ENCODE measurements at places on chromosomes 12 and 14. TPM values are rescaled to one million over a fixed set of nuclear protein-coding genes. Genes with fewer than 3 reads are reported as not detected.

DNA sequence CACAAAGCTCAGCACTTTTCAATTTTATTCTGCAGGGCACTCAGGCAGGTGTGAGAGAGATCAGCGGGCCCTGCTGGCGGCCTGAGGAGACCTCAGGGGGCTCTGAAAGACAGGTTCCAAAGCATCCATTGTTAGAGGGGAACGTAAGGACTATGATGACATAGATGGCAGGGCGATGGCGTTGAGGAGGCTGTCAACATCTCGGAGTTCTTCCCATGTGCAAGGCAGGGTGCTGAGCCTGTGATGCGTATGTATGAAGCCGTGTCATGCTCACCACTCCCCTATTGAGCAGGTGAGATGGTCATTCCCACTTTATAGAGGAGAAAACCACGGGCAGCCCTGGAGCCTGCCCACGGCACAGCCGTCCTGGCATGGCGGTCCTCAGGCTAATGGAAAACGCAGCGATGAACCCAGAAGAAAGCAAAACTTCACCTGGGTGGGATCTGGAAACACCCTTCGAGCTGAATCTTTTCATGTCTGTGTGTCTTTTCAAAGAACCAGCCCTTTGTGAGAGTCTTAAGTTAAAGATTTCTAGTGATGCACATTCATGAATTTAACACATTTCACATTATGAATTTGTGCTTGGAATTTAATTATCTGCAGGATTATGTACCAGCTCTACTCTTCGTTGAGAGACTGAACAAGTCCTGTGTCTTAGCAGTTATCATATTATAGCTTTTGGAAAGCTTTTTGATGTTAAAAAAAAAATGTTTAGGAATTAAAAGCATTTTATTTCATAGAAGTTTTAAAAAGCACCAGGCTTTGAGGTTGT lies 64.7 kb downstream of the RIMBP2 start:
- H3K4me3 ChIP-seq, result no peak overlapping the region
- no peak for DNase-seq
- no peaks in the 10 kb centered on the region for H3K4me1 ChIP-seq
- no peaks in the 10 kb centered on the region for H3K27me3 ChIP-seq
- no peaks in the 10 kb centered on the region for H3K36me3 ChIP-seq

DNA sequence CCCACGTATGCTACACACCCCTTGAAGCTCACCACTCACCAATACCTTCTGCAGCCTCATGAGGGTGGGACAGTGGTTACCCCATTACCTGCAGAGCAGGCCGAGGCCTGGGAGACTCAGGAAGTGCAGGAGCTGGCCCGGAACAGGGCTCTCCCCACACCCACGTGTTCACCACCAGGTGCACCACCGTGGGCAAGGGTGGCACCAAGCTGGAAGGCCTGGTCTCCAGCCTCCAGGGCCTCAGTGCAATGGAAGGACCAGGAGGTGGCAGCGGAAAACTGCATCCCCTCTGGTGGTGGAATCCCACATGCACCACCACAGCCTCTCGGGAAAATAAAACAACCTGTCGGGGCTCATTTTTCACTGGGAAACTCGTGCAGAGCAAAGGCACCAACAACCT lies 36.4 kb downstream of the ITPK1 start:
- no peak overlapping the region for H3K27ac ChIP-seq
- no peaks in the 10 kb centered on the region for H3K36me3 ChIP-seq
- H3K27me3 ChIP-seq, result no peaks in the 10 kb centered on the region

DNA sequence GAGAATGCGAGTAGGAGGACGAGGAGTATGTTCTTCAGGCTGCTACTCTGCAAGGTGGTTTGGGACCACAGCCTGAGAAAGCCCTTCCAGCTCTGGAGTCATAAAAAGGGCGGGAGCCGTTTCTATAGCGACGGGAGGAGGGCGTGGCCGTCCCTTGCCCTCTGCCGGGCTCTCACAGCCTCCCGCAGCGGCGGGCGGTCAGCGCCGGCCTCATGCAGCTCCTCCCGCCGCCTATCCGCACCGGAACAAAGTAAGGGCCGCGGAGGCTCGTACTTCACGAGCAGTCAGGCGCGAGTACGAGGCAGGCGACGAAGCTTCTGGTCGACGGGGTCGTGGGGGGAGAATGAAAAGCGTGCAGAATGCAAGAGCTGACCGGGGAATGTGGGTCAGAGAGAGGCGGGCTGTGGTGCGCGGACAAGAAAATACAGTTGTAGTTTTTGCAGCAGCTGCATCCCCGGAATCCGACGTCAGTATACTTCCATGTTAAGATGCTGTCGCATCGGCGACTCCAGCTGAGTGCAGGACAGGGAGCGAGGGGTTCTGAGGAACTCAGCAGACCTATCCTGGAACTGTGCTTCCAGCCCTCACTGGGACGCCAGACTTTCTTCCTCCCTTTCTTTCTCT lies at the start of gene DYRK4:
Gene DYRK4, plus strand, starts transcription at position 175 of the 624 bp plus-strand sequence. Its CDS starts 38 bp downstream, at position 213.
- peaks cover 9% of the 10 kb centered on the region for H3K4me1 ChIP-seq
- H3K36me3 ChIP-seq, result no peaks in the 10 kb centered on the region
- no peaks in the 10 kb centered on the region for H3K27me3 ChIP-seq
- DNase-seq, result peak; percentile 92
- H3K27ac ChIP-seq, result no peak within 1 kb of the TSS

GRCh38 chr12:75087654-75088053 lies 122.0 kb downstream of the KCNC2 start:
- H3K27me3 ChIP-seq, result no peaks in the 10 kb centered on the region
- DNase-seq, result no peak
- no peak overlapping the region for H3K27ac ChIP-seq
- H3K4me1 ChIP-seq, result no peaks in the 10 kb centered on the region

DNA sequence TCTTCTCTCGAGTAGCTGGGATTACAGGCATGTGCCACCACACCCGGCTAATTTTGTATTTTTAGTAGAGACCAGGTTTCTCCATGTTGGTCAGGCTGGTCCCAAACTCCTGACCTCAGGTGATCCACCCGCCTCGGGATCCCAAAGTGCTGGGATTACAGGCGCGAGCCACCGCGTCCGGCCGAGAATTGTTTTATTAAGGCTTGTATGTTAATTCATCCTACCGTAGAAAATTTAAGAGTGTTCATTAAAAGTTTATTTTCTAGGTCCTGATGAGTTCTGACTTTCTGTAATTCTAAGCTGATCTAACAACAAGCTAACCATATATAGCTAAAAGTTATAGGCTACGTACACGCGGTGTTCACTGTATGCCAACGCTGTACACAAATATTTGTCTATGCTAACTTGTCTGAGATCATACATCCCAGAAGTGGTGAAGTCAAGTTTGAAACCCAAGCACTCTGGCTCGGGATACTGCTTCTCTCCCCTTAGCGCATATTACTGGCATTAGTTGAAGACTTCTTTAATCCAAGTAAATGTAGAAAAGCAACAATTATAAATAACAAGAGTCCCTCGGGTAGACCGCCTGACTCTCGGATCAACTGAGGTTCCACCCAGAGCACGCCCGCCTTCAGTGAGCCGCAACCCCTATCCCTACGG lies 570 bp upstream of the MRPS35 start:
- DNase-seq, result peak; percentile 35
- peaks cover 27% of the 10 kb centered on the region for H3K4me1 ChIP-seq
- no peaks in the 10 kb centered on the region for H3K36me3 ChIP-seq

- no peak overlapping the region for H3K27ac ChIP-seq
- H3K36me3 ChIP-seq, result no peaks in the 10 kb centered on the region
- H3K4me1 ChIP-seq, result no peaks in the 10 kb centered on the region
- DNase-seq, result no peak
- H3K4me3 ChIP-seq, result no peak overlapping the region
- peaks cover 2% of the 10 kb centered on the region for H3K27me3 ChIP-seq
Measured at GRCh38 chr12:113440947-113441782, 19.0 kb downstream of the SDSL start.

DNA sequence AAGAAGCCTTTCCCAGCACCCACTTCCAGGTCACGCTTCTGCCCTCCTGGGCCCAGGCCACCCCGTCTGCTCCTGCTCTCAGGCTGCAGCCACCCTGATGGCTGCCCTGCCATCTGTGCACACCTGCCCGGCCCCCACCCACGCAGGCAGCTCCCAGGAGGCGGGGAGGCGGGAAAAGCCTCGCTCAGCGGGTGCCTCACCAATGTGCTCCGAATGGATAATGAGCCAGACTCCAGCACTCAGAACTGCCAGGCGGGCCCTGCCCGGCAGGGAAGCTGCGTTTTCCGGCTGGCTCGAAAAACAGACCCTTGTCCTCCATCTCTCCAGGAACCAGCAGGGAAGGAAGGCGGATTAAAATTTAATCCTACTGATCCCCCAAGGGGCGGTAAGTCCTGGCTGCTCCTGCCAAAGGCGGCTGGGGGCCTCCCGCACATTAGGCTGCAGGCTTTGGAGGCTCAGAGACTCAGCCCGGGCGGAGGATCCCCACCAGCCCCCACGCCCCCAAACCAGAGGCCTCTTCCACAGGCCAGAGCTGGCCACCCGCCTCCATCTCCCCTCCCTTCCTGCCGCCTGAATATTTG lies 104.0 kb downstream of the NCOR2 start:
- no peaks in the 10 kb centered on the region for H3K36me3 ChIP-seq
- no peaks in the 10 kb centered on the region for H3K27me3 ChIP-seq
- no peak for DNase-seq

GRCh38 chr12:113190761-113191160 lies 5.2 kb downstream of the RITA1 start:
- H3K27ac ChIP-seq, result no peak overlapping the region
- DNase-seq, result no peak
- H3K4me3 ChIP-seq, result no peak overlapping the region

GRCh38 chr14:89724628-89724960 lies 229.9 kb downstream of the EFCAB11 start:
- peaks cover 17% of the 10 kb centered on the region for H3K4me1 ChIP-seq
- H3K4me3 ChIP-seq, result no peak overlapping the region
- H3K27me3 ChIP-seq, result no peaks in the 10 kb centered on the region
- H3K27ac ChIP-seq, result no peak overlapping the region
- no peaks in the 10 kb centered on the region for H3K36me3 ChIP-seq

- no peak for DNase-seq
- no peaks in the 10 kb centered on the region for H3K36me3 ChIP-seq
- H3K4me1 ChIP-seq, result peaks cover 11% of the 10 kb centered on the region
- H3K4me3 ChIP-seq, result no peak overlapping the region
- no peaks in the 10 kb centered on the region for H3K27me3 ChIP-seq
- H3K27ac ChIP-seq, result no peak overlapping the region
Measured at GRCh38 chr12:5509557-5509956, 77.6 kb downstream of the NTF3 start.

DNA sequence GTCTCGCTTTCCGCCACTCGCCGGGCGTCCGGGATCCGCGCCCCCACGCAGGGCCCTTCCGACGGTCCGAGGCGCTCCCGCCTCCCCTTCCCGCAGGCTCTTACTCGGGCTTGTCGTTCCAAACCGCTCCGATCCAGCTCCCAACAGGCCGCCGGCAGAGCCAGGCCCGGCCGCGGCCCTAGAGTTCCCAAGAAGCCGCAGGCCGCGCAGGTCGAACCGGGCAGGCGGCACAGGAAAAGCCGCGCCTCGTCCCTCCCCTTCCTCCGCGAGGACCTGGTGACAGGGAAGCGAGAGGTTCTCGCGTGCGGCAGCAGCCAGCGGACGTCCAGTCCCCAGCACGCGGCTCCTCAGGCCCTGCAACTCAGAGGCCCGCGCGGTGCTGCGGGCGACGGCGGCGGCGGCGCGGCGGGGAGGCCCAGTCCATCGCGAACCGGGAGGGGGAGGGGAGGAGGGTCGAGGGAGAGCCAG lies 272 bp downstream of the HECTD1 start:
- H3K27ac ChIP-seq, result peak overlapping the region; percentile 100
- H3K27me3 ChIP-seq, result no peaks in the 10 kb centered on the region
- peaks cover 32% of the 10 kb centered on the region for H3K4me1 ChIP-seq

DNA sequence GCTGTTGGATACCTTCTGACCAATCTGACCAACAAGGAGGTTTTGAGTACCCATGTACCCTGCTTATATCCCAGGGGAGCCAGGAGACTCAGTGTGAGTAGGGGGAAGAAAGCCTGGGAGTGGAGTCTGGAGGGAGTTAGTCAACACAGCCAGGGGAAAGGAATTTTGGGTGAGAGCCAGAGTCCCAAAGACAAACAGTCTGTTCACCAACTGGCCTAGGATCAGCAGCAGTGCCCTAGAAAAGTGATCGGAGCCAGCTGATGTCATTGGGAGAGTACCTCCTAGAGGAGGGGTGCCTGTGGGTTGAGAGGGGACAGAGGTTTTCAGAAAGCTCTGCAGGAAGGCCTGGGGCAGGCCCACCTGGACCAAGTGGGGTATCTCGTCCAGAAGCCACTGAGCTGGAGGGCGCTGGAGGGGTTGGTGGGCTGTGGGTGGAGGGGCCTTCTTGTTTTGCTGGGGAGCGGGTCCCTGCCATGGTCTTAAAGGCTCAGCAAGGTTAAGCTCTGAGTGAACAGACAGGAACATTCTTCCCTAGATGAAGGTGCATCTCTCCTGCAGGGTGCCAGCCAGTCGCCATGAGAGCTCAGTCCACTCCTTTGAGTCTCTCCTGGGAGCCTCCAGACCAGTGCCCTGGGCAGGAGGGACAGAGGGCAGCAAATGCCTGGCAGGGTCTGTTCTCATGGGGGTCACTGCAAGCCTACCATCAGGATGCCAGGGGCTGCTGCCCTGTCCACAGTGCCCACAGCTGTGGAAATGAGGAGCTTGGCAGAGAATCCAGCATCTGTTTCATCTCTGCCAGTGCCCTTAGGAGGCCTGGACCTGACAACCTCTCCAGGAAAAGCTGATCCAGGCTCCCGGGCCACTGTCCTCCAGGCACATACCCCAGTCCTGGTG lies 63.6 kb downstream of the CHGA start:
- H3K4me1 ChIP-seq, result peaks cover 11% of the 10 kb centered on the region
- DNase-seq, result no peak
- no peaks in the 10 kb centered on the region for H3K36me3 ChIP-seq
- peak overlapping the region; percentile 61 for H3K27ac ChIP-seq
- H3K27me3 ChIP-seq, result no peaks in the 10 kb centered on the region

DNA sequence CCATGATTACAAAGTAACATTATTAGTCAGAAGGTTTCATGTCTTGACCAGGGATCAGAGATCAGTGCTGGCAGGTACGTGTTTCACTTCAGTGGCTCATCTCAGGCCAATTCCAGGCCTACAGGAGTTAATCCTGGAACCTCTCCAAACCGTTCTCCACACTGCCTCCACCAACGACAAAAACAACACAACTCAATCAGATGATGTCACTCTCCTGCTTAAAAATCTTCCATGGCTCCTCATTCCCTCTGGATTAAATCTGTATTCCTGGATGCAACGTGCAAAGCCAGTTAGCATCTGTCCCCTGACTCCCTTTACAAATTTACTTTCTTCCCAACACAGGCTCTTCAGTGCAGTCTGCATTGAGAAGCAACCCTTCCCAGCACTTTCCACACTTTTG lies 34.3 kb upstream of the TXNRD1 start:
- peaks cover 13% of the 10 kb centered on the region for H3K4me1 ChIP-seq
- no peaks in the 10 kb centered on the region for H3K36me3 ChIP-seq
- DNase-seq, result no peak
- peak overlapping the region; percentile 88 for H3K27ac ChIP-seq
- no peak overlapping the region for H3K4me3 ChIP-seq

DNA sequence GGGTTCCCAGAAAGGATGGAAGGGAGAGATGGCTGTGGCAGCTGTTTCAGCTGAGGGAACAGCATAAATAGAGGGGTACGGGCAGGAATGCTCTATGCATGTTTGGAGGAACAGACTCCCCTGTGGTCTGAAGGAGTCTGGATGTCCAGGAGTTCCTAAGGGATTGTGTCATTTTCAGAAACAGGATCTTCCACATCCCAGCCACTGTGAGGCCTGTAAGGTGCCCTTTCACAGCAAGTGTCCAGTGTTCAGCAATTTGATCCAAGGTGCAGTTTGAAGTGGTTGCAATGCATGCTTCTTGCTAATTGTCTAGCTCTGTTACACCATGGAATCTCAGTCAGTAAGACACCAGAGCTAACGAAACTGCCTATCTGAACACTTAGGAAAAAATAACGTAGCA lies 46.7 kb upstream of the TCL1A start:
- H3K4me1 ChIP-seq, result no peaks in the 10 kb centered on the region
- no peak for DNase-seq
- H3K27ac ChIP-seq, result no peak overlapping the region

GPR132 gene
- total RNA-seq, result 11.6 TPM

PRICKLE1 gene
- total RNA-seq, result 1.2 TPM

RND1 gene
- not detected for total RNA-seq

DCTN2 gene
- total RNA-seq, result 170 TPM

FAM186B gene
- total RNA-seq, result 0.14 TPM

PCBP2 gene
- total RNA-seq, result 461 TPM

All from transverse colon (tissue), 4 donors.